ENCODE measurements at places on chromosomes 16 and 17.

DNA sequence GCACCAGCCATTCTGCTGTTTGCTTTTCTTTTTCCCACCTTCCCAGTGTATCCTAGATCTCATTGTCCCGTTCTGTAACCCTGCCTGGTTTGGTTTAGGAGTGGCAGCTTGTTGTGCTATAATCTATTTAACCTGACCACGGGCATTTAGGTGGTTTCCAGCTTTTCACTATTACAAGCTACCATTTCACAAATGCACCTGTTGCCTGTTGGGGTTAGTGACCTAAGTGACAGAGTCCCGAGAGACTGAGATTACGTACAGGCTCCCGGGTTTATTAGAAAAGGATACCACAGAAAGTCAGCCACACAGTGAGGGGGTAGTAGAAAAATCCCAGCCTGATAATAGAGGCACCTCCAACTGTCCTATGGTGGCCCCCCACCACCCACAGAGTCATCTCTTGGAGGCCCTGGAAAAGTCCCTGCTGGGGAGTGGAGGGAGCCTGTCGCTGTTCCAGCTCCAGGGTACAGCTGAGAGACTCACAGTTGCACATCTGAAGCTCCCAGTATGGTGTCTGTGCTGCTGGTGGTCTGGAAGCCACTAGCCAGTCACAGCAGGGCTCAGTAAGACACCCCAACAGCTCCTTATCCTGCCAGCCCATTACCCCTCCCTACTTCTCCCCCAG is 21.2 kb downstream of the CLEC16A start:
- DNase-seq: no peak

DNA sequence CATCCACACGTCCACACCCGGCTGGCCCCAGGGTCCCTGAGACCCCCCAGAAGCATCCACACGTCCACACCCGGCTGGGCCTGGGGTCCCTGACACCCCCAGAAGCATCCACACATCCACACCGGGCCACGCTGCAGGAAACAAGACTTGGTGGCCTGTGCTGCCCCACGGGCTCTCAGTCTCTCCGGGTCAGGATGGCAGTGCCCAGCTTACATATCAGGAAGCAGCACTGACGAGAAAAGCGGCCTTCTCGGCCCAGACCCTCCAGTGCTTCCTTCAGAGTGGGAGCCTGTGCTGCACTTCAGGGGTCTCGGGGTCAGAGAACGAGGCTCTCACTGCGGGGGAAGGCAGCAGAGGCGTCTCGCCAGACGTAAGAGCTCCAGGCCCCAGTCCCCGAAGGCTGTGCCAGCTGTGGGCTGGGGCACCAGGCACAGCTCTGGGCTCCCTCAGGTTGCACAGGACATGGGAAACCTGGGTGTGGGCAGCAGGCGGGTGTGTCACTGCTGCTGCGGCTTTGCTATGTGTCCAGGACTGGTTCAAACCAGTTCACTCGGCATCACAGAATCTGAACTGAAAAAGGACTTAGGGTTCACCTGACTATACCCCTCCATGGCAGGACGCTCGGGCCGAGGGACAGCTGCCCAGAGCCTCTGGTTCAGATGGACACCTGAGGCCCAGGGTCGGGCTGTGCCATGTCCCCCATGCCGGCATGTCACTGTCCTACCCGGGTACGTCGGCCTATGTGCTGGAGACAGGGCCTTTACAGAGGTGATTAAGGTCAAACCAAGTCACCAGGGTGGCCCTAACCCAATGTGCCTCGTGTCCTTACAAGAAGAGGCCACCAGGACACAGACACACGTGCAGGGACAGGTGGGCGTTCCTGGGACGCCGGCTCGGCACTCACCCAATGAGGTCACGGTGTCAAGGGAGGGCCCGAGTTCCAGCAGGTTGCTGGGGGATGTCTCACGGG is 40.2 kb upstream of the CHMP6 start:
- DNase-seq: no peak

- DNase-seq: no peak
Measured at GRCh38 chr16:65572156-65572555, 450.3 kb upstream of the CDH11 start.

DNA sequence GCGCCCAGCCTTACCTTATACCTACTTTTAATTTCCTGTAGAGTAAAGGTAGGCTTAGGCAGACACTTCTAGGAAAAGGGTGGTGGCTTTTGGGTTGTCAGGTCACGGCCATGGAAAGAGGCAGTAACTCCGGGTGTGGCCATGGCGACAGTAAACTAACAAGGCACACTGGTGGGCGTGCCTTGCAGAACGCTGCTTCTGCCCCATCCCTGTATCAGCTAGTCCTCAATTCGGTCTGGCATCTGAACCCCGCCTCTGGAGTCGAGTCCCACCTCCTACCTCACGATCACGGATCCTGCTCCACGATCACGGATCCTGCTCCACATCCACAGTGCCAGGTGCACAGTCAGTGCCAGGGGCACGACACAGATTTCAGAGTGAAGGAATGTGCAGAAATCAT is 5.6 kb downstream of the ADCY9 start:
- DNase-seq: no peak

- DNase-seq: no peak
Measured at GRCh38 chr17:75758131-75758905, 6.7 kb downstream of the GALK1 start.

DNA sequence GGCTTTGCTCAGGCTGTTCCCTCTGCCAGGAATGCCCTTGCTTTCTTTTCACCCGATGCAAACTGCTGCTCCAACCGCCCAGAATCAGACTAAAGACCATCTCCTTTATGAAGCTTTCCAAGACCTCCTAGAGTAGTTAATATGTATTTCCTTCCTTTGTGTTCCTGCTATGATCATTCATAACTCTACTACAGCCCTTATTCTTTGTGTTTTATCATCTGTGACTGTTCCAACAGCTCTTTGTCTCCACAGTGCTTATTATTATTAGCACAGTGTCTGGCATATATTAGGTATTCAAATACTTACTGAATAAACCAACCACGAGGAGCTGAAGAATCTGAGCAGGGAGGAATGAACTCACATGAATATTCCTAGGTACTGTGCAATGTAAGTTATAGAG is 7.6 kb downstream of the PSME3IP1 start:
- DNase-seq: no peak

DNA sequence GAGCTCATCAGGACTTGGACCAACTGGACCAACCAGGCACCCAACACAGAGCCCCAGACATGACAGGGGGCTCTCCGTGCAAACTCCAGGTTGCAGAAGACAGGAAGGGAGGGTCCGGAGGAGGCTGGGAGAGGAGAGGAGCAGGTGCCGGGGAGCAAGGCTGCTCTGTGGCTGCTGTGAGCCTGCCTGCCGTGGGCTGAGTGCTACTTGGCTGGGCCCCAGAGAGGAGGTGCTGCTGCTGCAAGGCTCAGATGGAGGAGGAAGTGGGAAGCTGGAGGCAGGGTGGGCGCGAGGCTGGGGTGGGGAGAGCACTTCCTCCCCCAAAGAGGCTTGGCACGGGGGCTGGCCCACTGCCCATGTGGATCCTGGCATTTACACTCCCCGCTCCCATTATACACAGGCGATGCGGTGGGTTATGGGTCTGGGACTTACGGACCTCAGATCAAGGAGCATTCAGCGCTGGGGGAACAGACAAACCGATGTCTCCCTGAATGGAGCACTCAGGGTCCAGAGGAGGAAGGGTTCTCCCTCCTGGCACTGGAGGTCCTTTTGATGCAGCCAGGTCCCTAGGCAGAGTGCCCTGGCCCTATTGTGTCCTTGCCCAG is 15.9 kb downstream of the EPOP start:
- no peak for DNase-seq

DNA sequence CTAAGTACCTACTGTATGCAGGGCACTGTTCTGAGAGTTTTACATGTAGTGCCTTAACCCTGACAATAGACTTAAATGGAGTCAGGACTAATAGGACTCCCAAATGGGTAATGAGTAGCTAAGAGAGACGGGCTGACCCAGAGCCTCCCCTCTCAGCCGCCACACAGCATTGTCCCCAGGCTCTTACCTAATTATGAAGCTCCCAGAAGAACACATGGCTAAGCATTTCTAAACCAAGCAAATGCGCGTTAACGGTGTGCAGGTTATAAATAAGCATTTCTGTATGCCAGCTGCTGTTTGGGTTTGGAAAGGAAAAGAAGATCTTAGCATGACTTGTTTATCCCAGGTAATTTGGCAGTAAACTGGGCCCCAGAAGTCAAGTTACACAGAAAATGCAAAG is 14.3 kb downstream of the KATNIP start:
- no peak for DNase-seq

- DNase-seq: no peak
Measured at GRCh38 chr17:60535382-60536279, 9.6 kb upstream of the APPBP2 start.

GRCh38 chr17:10516065-10516464 is 2.3 kb downstream of the MYH1 start:
- no peak for DNase-seq

- DNase-seq: no peak
Measured at GRCh38 chr17:81334391-81334901, 39.3 kb upstream of the SLC38A10 start.

DNA sequence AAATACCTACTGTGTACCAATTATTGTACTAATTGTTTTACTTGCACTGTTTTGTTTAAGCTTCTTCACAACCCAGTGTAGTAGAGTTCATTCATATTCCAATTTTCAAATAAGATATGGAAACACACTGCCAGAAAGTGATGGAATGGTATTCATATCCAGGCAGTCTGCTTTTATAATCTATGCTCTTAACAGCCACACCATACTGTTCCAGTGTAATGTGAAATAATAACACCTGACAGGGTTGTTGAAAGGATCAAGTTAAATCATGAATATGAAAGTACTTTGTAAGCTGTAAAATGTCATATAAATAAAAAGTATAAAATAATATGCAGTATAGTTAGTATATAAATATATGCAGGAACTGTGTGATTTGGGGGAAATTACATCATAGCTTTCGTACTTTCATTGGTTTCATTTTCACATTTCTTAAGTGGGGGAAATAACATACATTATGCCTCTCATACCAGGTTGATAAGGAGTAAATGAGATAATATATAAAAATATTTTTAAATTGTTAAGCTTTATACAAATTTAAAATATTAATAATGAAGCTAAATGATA is 230.8 kb downstream of the TANC2 start:
- DNase-seq: no peak

- DNase-seq: no peak
Measured at GRCh38 chr17:57332501-57332900, 76.2 kb downstream of the MSI2 start.

- DNase-seq: no peak
Measured at GRCh38 chr17:44804302-44805089, 25.6 kb downstream of the GJC1 start.

DNA sequence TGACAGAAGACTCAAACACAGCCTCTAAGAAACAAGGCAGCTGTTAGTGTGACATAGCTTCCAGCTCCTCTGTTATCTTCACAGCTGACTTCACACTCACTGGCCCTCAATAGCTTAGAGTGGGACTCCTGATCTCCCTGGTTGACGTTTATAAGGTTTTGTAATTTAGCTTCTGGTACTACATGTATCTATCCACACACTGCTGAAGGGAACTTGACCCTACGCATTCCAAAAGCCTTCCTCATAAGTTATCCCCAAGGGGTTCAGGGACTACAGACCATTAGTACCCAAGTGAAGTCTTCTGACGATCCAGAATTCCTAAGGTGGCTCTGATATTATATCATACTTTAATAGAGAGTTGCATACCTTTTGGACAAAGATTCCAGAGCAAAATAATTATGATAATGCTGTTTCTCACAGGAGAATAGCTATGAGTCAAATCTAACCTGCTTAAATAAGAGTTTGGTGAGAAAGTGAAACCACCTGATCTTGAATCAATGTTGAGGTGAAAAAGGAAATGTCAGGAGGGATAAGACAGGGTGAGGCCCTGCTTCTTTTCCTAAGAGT is 14.5 kb downstream of the ACACA start:
- no peak for DNase-seq

DNA sequence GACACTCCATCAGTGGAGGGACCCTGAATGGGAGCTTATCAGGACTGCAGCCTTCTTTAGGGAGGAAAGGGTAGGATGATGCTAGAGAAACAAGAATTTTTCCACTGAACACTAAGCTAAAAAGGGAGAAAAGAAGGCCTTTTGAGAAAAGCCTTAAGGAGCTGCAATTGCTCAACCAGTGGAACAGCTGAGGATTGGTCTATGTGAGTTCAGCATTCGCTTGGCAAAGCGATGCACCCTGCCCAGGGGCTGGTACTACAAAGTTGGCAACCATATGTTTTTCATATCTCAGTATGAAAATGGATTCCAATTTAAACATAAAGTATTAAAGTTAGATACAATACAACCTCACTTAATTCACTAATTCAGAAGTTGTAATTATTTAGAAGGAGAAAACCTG is 117.8 kb upstream of the FAM20A start:
- no peak for DNase-seq

- DNase-seq: no peak
Measured at GRCh38 chr17:17593222-17593620, 1.7 kb upstream of the PEMT start.

GRCh38 chr16:23710504-23710903 is 2.5 kb downstream of the ERN2 start:
- no peak for DNase-seq

DNA sequence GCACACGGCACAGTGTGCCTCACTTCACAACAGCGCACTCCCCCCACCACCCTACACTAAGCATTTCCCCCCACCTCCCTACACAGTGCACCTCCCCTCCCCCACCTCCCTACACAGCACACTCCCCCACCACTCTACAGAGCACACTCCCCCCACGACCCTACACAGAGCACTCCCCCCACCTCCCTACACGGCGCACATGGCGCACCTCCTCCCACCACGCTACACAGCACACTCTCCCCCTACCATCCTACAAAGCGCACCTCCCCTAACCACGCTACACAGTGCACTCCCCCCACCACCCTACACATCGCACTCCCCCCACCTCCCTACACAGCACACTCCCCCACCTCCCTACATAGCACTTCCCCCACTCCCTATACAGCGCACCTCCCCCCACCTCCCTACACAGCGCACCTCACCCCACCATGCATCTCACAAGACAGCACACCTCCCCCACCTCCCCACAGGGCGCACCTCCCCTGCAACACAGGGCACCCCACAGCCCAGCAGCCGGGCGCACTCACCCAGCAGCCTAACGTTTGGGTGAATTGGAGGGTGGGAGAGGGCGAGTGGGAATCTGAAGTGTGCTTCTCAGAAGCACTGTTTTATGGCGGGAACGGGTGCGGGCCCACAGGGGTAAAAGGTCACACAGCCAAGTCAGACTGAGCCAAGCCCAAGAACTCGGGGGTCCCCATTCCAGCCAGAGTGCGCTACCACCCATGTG is 10.3 kb downstream of the KNOP1 start:
- DNase-seq: no peak

GRCh38 chr16:275041-275641 is 603 bp downstream of the RGS11 start:
- no peak for DNase-seq

GRCh38 chr17:16314859-16315258 is 38.4 kb downstream of the CENPV start:
- DNase-seq: no peak

DNA sequence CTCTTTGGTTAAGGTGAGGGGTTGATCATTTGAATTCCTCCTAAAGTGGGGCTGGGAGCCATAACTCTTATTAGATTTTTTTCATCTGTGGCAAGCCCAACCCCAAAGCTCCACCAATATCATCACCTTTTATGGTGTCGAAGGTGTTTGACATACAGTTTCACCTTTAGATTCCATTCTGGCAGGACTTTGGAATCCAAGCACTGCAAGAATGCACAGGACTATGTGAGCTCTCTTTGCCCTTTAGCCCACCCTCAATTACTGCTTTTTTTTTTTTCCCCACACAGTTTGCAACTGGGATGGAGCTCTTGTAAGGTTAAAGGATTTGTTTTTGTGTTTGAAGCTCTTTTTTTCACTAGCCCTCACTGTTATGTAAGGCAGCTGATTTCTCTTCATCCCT is 154.0 kb upstream of the KCNJ16 start:
- no peak for DNase-seq

All from NCI-H2081 treated with DMSO at 0.1 percent for 48 hours (cell line).